GM12891 (cell line): ENCODE measurements at places on chromosomes 11 and 22.
A peak's percentile ranks its signal among the peaks of the same experiment; 100 is the strongest.

- DNase-seq = no peak
Observed at GRCh38 chr11:123375832-123376231, 54.2 kb upstream of the GRAMD1B start.

- no peak for DNase-seq
Observed at GRCh38 chr22:31869739-31870138, 74.6 kb upstream of the YWHAH start.

- DNase-seq = peak; percentile 46
Observed at GRCh38 chr11:122749005-122749687, 89.2 kb upstream of the CRTAM start.

GRCh38 chr11:2837096-2837601 is 48.4 kb downstream of the CDKN1C start:
- no peak for DNase-seq

DNA sequence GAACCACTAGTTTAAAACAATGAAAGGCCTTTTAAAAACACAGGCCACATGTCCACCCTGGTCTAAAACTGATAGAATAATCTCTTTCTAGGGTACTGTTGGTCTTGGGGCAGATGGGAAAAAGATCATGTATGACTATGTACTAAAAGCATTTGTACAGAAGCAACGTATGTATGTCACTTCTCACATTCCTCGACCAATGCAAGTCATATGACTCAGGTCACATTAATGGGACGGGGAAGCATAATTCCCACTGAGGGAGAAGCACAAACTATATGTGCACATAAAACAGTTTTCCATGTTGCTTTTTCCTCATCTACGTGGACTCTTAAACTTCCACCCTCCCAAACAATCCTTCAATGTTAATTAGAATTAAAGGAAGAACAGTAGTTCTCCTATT is 32.2 kb upstream of the GAB2 start:
- DNase-seq = no peak

- DNase-seq = no peak
Observed at GRCh38 chr11:77085652-77086051, 17.0 kb upstream of the OMP start.

GRCh38 chr22:33879796-33880195 is 40.5 kb downstream of the LARGE1 start:
- no peak for DNase-seq

DNA sequence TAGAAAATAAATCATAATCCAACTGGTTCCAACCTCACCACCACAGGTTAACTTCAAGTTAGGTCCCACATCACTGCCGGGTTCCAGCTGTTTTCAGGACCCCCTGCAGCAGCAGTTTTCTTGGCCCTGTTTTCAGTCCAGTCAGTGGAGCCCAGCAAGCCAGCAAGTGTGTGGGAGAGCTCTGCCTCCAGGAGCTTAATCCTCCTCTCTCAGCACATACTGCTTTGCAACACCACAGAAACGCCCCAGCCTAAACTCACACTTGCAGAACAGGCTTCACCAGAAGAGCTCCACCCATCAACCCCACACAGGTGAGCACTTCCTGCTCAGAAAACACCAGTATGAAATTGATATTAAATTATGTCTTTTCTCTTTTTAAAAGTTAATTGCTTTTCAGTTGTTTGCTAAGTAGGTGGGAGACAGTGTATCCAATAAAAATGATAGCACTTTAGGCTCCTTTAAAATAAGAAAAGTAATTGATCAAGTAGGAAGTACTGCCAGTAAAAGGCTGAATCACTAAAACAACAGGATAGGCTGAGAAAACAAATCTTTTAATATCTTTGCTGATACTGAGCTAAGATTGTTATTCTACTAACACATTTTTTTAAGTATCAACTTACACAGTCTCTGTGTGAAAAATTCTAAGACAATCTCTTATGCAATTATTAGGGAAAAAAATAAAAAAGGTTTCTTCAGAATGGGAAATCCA is 81.5 kb upstream of the TP53AIP1 start:
- no peak for DNase-seq

DNA sequence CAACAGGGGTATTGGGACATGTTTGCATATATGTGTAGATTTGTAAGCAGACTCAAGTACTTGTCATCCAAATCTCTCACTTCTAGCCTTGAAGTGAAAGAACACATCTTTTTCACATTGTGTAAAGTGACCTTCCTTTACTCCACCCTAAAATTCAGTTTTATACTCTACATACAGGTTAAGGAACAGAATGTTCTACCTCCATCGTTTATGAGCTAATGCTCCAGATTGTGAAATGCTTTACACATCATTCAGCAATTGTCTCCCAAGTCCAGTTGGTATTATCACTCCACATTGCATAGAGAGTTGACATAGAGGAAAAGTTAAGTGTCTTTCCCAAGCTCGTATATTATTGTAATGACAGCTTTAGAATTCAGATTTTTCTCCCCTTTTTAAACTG is 46.1 kb upstream of the BLID start:
- no peak for DNase-seq

- no peak for DNase-seq
Observed at GRCh38 chr11:113387605-113388211, at the start of gene ANKK1. Gene ANKK1 (plus strand): TSS chr11:113387779. CDS start chr11:113387885, 106 bp downstream.

DNA sequence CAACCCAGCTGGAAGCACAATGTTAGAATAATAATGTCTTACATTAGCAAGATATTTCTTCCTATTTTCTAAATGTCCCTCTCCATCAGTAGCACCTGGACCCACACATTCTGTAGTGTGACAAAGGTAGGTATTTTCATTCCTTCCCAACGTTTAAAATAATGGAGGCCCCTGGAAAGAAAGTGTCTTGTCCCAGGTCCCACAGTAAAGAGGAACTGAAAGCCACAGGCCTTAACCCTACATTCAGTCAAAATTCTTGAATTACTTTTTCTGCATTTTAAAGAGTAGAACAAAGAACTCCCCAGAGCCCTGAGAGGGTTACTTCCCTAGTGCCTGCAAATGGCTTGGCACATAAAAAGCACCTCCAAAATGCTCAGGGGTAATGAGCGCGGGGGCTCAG is 26.3 kb downstream of the OPCML start:
- DNase-seq = no peak
